HCT116 (cell line): ENCODE measurements at places on chromosomes 1 and 21. TPM values are rescaled to one million over a fixed set of nuclear protein-coding genes. Genes with fewer than 3 reads are reported as not detected.

DNA sequence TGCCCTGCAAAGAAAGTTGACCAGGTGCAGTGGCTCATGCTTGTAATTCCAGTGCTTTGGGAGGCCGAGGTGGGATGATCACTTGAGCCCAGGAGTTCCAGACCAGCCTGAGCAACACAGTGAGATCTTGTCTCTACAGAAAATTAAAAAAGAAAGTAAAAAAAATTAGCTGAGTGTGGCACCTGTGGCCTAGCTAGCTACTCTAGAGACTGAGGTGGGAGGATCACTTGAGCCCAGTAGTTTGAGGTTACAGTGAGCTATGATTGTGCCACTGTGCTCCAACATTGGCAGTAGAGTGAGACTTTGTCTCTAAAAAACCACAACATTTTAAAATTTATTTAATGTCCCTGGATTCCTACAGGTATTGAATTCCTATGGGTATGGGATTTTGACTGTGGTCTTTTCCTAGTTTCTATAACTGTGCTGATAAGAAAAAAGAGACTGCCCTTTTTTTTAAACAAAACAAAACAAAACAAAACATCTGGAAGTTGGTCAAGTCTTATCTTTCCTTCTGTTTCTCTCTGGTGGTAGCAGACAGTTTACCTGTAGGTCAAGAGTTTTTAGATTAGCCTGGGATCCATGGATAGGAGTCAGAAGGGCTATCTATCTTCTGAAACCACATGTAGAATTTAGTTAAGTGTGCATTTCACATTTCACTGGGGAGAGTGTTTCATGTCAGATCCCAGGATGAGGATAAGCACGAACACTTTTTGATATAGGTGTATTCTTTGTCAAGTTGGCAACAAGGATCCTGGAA, 18.8 kb downstream of the UCK2 start:
- DNase-seq = no peak

DNA sequence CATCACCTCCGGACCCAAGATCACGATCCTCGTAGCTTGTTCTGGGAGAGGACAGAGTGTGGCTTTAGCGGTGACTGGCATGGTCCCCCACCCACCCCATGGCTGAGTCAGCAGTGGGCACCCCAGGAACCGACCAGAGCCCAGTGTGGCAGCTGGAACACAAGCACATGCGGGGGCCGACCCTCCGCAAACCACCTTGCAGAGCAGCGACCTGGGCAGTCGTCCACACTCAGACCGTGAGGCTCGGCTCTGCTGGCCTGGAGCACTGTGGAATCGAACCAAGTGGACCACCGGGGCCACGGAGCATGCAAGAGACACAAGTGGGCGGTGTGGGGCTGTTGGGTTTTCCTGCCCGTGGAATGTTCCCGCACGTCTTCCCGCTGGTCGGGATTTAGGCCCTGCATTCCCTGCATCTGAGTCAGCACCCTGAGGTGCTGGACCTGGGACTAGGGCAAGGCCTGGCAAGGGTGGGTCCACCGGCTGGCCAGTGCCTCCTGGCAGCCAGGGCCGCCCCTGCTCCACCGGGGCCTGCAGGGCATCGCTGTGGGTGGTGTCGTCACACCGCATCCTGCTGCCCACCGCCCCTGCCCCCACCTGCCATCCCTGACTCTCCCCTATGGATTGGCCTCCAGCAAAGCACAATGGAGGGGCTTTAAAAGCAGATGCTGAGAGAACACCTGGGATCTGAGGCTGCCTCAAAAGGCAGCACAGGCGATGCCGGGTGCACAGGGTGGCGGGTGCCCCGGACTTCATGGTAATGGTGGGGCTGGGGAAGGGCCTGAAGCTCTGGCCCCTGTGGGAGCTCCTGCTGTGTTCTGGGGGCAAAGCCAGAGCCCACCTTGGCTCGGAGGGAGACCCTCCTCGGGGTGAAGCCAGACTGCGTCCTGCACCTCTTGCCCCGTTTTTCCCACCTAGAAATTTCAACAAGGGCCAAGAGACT, 18.5 kb downstream of the MORN1 start:
- no peak for DNase-seq

DNA sequence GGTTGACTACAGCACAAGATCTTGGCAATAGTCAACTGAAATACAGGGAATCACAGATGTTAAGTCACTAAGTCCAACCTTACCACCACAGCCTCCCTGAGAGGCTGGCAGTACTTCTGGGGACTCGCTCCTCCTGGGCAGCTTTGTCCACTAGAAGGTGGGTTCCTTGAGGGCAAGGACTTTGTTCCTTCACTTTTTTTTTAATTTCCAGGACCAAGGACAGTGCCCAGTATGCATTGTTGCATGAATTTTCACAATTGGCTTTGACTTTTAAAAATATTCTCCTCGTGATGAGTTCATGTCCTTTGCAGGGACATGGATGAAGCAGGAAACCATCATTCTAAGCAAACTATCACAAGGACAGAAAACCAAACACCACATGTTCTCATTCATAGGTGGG, 96.7 kb upstream of the IGSF21 start:
- no peak for DNase-seq

GRCh38 chr1:174988539-174988938, 11.2 kb upstream of the CACYBP start:
- DNase-seq = no peak

DNAI4 gene
- 3.9 TPM for total RNA-seq

S100A9 gene
- 0.59 TPM for total RNA-seq

TMPRSS3 gene
- not detected for total RNA-seq

HPCA gene
- 0.15 TPM for total RNA-seq
